Uterus (tissue), 4 donors: ENCODE measurements at places on chromosomes 4 and X.

GRCh38 chr4:186957952-186958555 lies 234.4 kb upstream of the FAT1 start:
- no peak for DNase-seq

GRCh38 chr4:124060261-124060918 lies 652.1 kb downstream of the ANKRD50 start:
- peak; percentile 79 for DNase-seq

DNA sequence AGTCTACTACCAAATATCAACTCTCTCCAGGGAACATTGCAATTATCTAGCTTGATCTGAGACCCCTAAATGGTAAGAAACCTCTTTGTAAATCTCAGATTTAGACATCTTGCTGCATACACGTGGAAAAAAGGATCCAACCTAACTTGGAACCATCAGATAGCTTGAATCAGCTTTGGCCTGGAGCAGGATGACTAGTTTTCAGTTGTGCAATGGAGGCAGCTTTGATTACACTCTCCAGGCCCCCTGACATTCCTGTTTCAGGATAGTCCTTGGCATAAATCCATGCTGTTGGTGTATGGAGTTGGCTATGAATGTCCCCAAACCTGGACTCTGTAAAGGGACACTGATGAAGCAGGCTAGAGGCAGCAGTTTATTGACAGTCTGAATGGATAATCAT lies 1061.9 kb upstream of the TENM3 start:
- no peak for DNase-seq

DNA sequence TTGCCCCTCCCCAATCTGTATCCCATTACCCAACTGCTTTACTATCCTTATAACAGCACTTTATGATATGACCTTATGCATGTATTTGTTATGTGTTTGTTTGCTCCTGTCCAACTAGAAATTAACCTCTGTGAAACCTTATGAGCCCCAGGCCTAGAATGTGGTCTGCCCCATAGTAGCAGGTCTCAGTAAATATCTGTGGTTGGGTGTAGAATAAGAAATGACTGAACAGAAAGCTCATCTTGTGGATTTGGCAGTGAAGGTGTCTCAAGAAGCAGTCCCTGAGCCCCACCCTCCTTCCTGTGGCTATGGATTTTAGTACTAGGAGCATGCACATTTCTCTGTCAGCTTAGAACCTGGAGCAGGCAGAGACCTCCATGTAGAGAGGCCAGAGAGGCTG lies 229.0 kb upstream of the LCORL start:
- no peak for DNase-seq

GRCh38 chr4:63036159-63036866 lies 1372.9 kb downstream of the TECRL start:
- DNase-seq: no peak

GRCh38 chr4:170270628-170271027 lies 180.9 kb upstream of the AADAT start:
- no peak for DNase-seq

GRCh38 chr4:30461218-30461617 lies 259.0 kb upstream of the PCDH7 start:
- DNase-seq: no peak

- DNase-seq: no peak
Measured at GRCh38 chr4:48299560-48299959, 29.9 kb upstream of the TEC start.

DNA sequence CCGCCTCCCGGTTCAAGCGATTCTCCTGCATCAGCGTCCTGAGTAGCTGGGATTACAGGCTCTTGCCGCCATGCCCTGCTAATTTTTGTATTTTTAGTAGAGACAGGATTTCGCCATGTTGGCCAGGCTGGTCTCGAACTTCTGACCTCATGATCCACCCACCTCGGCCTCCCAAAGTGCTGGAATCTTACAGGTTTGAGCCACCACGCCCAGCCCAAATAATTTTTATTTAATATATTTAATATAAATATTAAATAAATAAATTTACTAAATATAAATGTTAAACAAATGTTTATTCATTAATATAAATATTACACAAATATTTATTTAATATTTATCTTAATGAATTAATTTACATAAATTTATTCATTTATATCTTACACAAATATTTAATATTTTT lies 120.2 kb downstream of the SHOX start:
- DNase-seq: no peak
